ENCODE measurements at places on chromosomes 13 and 19.

GRCh38 chr19:36103842-36104552 is 6.9 kb upstream of the OVOL3 start:
- no peak for DNase-seq

DNA sequence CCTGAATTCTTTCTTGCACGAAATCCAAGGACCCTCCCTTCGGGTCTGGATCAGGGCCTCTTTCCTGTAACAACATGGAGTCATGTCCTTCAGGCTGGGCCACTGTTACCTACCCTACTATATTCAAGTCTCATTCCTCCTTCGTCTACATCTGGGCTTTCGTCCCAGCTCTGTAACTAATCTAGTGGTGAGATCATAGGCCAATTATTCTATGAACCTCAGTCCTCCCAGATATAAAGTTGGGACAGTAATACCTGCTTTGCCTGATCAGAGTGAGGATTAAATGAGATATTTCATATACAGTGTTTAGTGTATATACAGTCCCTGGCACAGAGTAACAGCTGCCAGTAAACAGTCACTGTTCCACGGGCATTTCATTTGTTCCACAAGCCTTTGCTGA is 48.3 kb upstream of the ATP12A start:
- no peak for DNase-seq

DNA sequence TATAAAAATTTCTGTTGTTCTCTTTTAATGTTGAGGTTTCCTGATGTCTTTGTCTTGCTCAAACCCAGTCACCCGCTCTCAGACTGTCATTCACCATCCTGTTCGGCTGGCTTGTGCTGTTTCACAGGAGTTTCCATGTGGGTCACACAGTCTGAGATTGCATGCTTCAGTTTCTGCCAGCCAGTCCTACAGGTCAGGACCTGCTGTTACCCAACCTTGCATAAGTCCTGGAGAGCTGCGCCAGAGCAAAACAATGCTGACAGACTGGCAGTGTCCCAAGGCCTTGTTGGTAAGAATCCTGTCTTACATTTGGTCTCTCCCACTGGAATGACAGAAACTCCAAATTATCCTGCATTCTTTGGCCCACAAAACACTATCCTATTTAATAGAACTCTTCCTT is 340.0 kb upstream of the SLITRK5 start:
- DNase-seq = no peak

DNA sequence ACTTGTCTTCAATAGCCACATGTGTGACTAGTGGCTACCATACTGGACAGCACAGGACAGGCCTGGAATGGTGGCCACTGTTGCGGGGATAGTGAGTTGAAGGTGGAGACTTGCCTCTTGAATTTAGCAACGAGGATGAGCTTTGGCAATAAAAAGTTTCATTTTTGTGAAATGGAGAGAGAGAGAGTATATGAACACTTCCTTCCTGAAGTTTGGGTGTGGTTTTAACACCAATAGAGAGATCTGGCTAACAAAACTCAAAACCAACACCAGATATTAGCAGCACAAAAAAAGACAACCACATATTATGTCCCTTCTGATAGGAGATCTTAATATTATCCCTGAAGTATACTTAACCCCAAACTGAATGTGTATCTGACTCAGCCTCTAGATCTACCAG is 6.3 kb upstream of the LRFN3 start:
- no peak for DNase-seq

- no peak for DNase-seq
Observed at GRCh38 chr19:17216058-17216670, 1.0 kb downstream of the USE1 start.

GRCh38 chr19:45862271-45862563 is 730 bp downstream of the SYMPK start:
- DNase-seq = no peak

DNA sequence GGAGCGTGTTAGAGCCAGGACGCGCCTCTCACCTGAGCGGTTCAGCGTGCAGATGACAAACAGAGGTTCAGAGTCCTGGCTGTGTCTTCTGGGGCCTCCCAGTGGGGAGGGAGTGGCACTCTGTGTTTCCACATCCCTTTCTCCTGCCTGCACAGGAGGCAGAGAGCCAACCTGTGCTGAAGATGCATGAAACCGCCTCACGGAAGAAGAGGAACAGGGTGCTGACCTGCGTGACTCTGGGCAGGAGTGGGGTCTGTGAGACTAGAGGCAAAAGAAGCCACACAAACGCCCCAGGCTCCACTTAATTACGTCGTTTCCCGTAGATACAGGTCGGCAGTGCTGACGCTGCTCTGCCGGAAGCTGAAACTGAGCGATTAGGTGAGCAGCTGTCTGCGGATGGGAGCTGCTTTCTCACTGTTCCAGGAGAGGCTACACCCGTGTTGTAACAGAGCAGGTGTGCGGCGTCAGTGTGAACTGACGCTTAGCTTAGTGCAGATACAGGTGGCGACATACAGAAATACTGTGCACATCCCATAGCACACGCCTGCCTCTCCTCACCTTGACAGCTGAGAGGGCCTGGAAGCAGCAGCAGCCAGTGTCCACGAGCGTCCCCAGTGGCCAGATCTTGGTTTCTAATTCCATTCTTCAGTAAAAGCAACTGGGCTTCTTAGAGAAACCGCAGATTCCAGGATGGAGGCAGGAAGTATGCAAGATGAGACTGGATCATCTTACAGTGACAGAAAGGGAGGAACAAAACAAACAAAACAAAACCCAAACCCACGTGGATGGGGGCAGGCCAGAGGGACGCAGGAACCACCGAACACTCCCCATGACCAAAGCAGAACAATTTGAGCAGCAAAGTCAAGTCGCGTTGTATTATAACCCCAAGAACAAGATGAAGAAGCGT is 37.7 kb upstream of the MCF2L start:
- no peak for DNase-seq

GRCh38 chr13:24127116-24127631 is 33.3 kb upstream of the SPATA13 start:
- no peak for DNase-seq

- DNase-seq = no peak
Observed at GRCh38 chr13:105552078-105552477, 983.4 kb downstream of the EFNB2 start.

DNA sequence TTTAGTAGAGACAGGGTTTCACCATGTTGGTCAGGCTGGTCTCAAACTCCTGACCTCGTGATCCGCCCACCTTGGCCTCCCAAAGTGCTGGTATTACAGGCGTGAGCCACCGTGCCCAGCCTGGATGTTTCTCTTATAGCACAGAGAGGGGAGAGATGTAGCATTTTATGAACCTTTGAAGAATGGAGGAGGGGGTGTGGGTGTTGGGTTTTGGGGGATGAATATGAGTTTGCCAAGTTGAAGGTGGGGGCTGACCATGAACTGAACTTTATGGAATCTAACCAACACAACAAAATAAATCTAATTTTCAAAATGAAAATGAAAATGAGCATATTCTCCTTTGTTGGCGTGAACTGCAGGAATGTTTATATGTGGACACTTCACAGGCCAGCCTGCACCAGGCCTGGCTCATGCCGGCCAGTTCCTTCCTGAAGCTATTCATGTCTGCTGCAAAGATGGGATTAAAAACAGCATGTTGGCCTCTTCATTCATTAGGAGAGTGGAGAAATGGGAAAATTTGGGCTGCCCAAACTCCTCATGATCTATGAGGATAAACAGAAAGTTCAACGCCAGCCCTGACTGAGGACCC is 39.5 kb upstream of the HOMER3 start:
- DNase-seq = no peak

- no peak for DNase-seq
Observed at GRCh38 chr19:13071444-13072187, 31.0 kb downstream of the LYL1 start.

- DNase-seq = no peak
Observed at GRCh38 chr13:53028637-53029203, at the start of gene OLFM4. OLFM4 (plus strand) TSS chr13:53028813; CDS start chr13:53028837, 24 bp downstream.

- no peak for DNase-seq
Observed at GRCh38 chr13:62544928-62545327, 1129.3 kb upstream of the PCDH20 start.

- no peak for DNase-seq
Observed at GRCh38 chr19:33953592-33953991, 156.9 kb downstream of the KCTD15 start.

GRCh38 chr13:113805431-113806103 is 46.5 kb downstream of the TMEM255B start:
- DNase-seq = no peak

DNA sequence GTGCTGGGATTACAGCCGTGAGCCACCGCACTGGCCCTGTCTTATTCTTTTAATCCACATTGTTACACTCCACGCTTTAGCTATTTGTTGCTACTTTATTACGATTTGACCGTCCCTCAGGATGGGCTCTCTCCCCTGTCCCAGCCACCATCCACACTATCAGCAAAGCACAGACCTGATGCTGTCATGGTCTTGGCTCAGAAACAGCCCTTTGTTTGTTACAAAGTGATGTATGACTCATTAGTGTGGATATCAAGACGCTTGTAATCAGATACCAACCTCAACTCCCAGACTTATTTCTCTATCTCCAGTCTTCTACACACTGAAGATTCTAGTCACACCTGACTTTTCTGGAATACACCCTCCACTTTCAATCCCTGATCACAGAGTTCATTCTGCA is 84.6 kb upstream of the FREM2 start:
- DNase-seq = no peak

- no peak for DNase-seq
Observed at GRCh38 chr13:44809190-44809589, 180.1 kb downstream of the NUFIP1 start.

- DNase-seq = no peak
Observed at GRCh38 chr13:110291286-110291685, 15.7 kb downstream of the COL4A1 start.

GRCh38 chr19:35710784-35711723 is 6.7 kb downstream of the ZBTB32 start:
- DNase-seq = no peak

DNA sequence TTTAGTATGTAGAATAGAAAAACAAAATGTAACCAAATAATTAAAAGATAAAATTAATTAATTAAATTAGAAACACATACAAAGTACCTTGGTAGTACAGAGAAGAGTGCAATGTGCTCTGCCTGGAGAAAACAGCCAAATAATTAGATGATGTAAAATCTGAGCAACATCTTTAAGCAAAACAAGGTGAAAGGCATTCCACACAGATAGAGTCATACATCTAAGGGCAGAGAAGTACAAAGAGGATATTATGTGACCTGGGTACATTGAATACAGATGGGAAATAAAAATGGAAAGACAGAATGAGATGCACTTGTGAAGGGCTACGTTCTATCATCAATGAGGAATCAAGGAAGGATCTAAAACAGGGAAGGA is 25.2 kb upstream of the FNDC3A start:
- DNase-seq = no peak

DNA sequence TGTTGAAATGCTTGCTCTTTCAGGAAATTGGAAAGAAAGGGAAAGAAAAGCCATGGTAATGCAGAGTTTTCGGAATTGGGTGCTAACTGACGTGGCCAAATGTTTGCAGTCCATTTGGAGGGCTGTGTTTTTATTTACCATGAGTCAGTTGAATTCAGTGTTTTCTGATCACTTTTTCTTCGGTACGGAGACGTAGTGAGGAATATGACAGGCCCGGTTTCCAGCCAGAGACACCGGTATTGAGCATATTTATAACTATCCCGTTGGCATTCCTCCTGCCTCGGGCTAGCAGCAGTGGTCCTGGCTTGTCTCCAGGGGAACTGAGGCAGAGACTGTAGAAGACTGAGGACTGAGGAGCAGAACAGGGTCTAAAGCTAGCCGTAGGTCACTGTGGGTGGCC is 1.0 kb downstream of the CDC16 start:
- DNase-seq = no peak

DNA sequence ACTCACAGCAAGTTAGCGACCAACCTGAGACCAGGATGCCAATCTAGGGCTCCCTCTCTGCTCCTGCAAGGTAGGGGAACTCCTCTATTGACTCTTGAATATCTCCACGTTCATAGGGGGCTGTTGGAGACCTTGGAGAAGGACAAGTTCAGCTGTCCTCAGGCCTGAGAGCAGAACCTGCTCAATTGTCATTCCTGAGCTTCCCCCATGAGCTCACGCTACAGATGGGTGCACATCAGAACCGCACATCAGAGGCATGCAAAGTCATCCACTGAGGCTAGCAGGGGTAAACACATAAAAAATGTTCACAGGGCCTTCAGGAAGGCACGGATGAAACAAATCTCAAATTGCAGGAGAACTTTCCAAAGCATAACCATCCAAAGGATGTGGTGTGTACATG is 168.8 kb upstream of the ZNF507 start:
- DNase-seq = no peak

DNA sequence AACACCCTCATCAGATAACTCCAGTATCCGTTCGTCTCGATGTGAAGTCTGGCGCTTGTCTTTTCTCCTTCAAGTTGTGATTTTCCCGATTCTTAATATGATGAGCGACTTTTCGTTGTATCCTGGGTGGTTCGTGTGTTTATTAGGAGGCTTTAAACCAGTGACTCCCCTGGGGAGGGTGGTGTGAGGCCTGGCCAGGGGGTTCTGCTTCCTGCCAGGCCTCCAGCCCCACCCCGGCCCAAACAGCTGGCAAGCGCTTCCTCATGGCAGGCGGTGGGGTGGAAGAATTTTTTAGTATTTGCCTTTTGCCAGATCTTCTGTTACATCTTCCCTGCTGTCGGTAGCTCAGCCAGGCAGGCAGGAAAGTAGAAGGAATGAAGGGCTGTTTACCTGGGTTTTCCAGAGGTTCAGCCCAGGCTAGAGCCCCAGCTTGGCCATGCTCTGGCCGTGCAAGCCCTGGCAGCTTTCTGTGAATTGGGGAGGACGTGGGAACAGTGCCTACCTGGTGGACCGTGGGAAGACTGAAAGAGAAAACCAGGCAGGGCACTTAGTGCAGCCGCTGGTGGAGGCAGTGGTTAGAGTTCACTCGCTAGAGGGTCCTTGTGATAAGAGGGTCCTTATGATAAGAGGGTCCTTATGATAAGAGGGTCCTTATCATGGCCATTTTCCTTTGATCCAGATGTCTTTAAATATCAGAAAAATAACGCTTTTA is 37.7 kb upstream of the DCUN1D2 start:
- DNase-seq = no peak

DNA sequence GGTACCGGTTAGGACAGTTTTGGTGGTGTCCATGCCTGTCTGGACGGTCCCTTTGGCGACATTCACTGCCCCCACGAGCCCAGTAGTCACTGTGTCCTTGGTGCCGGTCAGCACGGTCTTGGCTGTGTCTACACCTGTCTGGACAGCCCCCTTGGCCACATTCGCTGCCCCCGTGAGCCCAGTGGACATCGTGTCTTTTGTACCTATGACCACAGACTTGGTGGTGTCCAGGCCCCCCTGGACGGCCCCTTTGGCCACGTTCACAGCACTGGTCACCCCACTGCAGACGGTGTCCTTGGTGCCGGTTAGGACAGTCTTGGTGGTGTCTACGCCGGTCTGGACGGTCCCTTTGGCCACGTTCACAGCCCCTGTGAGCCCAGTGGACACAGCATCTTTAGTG is 6.2 kb downstream of the PLIN4 start:
- no peak for DNase-seq
